ENCODE measurements at places on chromosomes 16 and 17.

DNA sequence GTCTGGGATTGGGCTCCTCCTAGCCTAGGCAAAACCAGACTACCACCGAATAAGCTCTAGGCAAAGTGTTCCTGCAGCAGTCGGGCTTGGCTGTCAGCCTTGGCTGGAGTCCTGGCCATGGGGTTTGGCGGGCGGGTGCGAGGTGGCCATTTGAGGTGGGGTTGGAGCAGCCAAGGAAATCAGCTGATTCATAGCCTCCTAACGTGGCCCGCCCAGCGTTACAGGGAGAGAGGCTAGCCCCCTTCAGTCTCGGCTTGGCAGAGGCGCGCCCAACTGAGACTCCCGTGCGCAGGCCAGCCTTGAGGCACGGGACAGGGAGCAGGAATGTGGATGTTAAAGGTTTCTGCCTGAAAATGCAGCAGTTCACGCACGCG, 1.9 kb downstream of the PMP22 start:
- DNase-seq, result peak; percentile 39

DNA sequence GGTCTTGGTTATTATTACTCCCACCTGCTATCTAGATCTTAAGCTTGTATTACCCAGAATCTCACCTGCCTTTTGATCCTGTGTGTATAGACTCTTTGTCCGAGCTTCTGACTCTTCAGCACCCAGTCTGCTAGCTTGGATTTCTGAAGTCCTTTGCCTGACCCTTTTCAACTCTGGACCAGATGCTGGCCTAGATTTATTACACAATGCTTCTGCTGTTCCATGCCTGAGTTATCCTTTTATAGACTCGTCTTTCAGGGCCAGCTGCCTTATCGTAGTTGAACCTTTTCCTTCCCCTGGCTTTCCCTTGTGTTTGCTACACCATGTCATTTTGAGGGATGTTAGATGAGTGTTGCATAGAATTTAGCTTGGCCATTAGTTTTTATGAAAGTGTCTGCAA, 32.6 kb downstream of the RHOT1 start:
- no peak for DNase-seq

- DNase-seq, result no peak
Measured at GRCh38 chr16:11245988-11246387, 10.0 kb downstream of the SOCS1 start.

DNA sequence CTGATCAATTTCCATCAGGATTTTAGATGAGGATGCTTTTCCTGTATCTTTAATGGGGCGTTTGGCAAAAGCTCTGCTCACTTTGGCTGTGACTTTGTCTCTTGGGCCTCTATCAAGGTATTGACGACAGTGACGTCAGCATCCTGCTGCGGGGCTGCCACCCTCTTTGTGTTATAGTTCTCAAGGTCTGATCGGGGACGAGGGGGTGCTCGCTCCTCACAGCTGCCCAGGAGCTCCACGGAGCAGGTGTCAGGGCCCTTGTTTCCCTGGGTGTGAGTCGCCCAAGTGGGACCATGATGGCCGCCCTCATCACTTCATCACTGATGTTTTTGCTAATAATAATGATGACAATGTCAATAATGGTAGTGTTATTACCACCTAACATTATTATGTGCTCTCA, 65.4 kb downstream of the CMIP start:
- DNase-seq, result no peak

- no peak for DNase-seq
Measured at GRCh38 chr17:39146273-39146672, 5.2 kb downstream of the PLXDC1 start.

GRCh38 chr17:34349751-34350150, 6.5 kb upstream of the CCL13 start:
- no peak for DNase-seq

- no peak for DNase-seq
Measured at GRCh38 chr17:48733632-48734328, 5.2 kb upstream of the HOXB13 start.

GRCh38 chr17:80605326-80606066, 60.9 kb downstream of the RPTOR start:
- DNase-seq, result no peak

DNA sequence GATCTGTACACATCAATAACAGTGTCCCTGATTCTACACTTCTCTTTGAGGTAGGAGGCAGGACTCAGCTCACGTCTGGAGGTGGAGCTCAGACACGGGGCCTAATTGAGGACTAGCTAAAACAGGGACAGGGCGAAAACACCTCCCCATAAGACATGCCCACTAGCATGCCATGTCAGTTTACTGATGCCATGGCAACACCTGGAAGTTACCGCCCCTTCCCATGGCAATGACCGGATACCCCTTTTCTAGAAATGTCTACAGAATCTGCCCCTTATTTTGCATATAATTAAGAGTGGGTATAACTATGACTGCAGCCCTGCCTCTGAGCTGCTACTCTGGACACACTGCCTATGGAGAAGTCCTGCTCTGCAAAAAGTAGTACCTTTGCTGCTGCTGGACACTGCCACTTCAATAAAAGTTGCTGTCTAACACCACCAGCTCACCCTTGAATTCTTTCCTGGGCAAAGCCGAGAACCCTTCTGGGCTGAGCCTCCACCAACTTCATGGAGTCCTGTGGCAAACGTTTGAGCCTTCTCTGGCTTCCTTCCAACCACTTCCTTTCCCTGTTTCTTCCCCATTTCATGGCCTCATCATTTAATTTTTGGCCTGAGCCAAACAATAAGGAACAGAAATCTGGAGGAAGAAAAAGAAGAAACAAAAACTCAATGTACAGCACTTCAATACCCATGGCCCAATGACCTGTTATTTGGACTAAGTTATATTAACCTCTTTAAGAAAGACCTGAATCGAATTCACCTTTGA, 21.0 kb downstream of the PHB1 start:
- DNase-seq, result no peak

- DNase-seq, result no peak
Measured at GRCh38 chr16:4513086-4513860, 25.3 kb downstream of the CDIP1 start.

DNA sequence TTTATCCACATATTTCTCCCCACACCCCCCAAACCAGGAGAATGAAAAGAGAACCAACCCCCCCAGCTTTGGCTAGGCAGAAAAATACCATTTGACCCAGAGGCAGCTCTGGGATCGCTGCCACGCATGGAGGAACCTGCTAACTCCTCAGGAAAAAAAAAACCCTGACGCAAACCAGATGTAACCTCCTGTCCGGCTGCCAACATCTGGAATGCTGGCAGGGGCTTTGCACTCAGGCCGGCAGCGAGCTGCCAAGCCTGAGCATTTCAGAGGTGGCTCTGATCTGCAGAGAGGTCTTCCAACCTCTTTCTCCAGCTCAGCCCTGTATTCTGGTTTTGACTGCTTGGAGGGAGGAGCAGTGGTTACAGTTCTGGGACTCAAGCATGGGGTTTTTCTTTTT, 8.2 kb downstream of the IGFBP4 start:
- peak; percentile 74 for DNase-seq

GRCh38 chr17:6421700-6422604, 13.0 kb downstream of the AIPL1 start:
- no peak for DNase-seq

GRCh38 chr17:28488533-28489276, 15.3 kb downstream of the SLC13A2 start:
- no peak for DNase-seq

GRCh38 chr16:1708768-1709180, 2.8 kb downstream of the MAPK8IP3 start:
- DNase-seq, result no peak

DNA sequence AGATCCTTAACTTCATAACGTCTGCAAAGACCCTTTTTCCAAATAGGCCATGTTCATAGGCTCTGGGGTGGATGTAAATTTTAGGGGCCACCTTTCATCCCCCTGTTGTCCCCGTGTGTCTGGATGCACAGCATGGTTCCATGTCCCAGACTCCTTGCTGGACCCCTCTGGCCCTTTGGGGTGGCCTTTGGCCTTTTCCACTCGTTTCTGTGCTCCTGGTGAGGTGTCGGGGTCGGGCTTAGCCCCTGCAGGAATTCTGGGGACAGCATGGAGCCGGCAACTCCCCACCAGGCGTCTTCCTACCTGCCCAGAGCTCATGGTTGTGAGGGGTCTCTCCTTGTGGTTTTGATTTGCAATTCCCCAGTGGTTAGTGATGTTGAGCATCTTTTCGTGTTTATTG, 183.5 kb downstream of the SEC14L1 start:
- DNase-seq, result no peak

DNA sequence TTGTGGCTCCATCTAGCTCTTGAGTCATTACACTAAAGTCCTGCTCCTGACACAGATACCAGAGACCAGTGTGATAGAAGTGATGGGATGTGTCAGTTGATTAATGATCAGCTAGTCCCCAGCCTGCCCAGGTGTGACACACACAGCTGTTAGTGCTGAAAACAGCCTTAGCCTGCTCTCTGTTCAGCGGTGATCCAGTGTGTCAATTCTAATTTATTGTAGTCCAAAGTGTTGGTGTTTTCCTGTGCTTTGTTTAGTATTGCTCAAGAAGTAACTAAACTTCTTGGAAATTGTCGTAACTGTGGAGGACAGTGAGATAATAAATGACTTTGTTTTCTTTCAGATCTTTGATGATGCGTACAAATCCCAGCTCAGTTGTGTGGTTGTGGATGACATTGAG, 92.3 kb downstream of the WNT3 start:
- DNase-seq, result no peak

All from skeletal muscle cell (primary cell).